ENCODE measurements at places on chromosomes 3 and 15.

GRCh38 chr15:23912191-23912590 lies 225.1 kb upstream of the NDN start:
- no peak for DNase-seq

GRCh38 chr3:151037746-151038477 lies 47.6 kb upstream of the MED12L start:
- peak; percentile 32 for DNase-seq

DNA sequence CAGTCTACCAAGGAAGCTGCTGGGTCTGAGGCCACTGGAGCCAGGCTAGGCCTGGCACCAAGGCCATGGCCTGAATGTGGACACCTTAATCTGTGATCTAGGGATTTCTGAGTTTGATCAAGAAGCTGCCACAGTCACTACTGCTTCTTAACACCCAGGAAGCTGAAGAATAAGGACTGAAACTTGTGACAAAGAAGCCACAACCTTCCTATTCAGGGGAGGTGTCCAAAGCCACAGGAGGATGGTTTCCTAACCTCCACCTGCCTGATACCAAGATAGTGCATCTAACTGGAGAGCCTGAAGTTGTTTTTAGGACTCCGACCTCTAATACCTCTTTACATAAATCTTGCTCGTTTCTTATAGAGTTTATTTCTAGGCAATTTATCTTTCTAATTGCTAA lies 5.5 kb upstream of the ANO10 start:
- DNase-seq: no peak

- DNase-seq: no peak
These were observed 1.4 kb upstream of the BCL6 start for GRCh38 chr3:187746442-187747281.

DNA sequence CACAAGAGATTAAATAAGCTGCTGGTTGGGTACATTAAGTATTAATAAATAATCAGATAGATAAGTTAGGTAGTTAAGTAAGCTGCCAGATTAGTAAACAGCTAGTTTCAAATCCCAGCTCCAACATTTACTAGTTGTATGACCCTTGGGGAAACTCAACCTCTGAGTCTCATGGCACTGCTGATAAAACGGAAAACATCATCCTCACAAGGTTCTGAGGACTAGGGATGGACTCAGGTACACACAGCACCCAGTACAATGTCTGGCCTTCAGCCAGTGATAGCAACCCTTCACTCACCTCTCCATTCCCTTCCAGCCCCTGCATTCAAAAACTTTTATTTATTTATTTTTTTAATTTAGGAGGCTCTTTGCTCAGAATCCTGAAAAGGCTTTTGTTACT lies 32.3 kb downstream of the B3GNT5 start:
- no peak for DNase-seq

GRCh38 chr3:43335799-43336198 lies 49.5 kb downstream of the SNRK start:
- DNase-seq: no peak

- no peak for DNase-seq
These were observed 16.6 kb downstream of the SEMA3F start for GRCh38 chr3:50171540-50172301.

GRCh38 chr3:138384976-138385375 lies 36.6 kb downstream of the MRAS start:
- no peak for DNase-seq

GRCh38 chr15:56042982-56043980 lies 49.9 kb upstream of the NEDD4 start:
- no peak for DNase-seq

- peak; percentile 40 for DNase-seq
These were observed 778 bp upstream of the AP4E1 start for GRCh38 chr15:50907601-50908208.

GRCh38 chr3:52838561-52839267 lies 3.9 kb upstream of the MUSTN1 start:
- no peak for DNase-seq

GRCh38 chr3:69560818-69561217 lies 174.9 kb upstream of the FRMD4B start:
- DNase-seq: no peak

DNA sequence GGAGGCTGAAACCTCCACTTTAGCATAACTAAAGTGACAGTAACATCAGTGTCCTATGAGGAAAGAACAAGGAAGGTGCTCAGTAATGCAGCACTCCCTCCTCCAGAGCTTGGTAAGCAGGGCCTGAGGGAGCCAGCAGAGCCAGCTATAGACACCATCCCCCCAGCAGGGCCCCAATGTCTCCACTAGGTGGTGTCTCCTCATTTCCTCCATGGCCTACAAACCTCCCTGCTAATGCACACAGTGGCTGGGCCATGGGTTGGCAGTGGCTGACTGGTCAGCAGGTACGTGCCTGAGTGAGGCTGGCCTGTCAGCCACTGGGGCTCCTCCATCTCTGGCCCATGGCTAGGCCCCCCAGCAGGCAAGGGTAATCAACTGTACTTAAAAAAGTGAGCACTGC lies 13.6 kb downstream of the MRPS25 start:
- DNase-seq: no peak

DNA sequence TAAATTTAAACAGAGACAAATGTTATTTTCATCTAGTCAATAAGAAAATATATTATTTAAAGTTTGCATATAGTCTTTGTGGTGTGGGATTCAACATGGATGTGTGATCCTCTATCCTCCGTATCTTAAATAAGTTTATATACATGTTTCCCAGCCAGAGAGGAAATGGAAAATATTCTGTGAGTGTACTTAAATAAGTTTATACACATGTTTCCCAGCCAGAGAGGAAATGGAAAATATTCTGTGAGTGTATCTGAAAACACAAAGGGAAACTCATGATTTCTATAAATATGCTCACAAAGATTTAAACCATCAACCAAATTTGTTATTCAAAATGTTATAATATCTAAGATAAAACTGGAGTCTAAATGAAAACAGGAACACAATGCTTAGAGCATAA lies 110.0 kb upstream of the MELTF start:
- DNase-seq: no peak

GRCh38 chr15:37104424-37104981 lies 4.2 kb upstream of the MEIS2 start:
- DNase-seq: no peak

GRCh38 chr3:88632226-88632625 lies 475.2 kb upstream of the EPHA3 start:
- no peak for DNase-seq

- no peak for DNase-seq
These were observed 435.7 kb downstream of the NAALADL2 start for GRCh38 chr3:175294793-175295192.
